ENCODE measurements at places on chromosomes 2 and 18.

DNA sequence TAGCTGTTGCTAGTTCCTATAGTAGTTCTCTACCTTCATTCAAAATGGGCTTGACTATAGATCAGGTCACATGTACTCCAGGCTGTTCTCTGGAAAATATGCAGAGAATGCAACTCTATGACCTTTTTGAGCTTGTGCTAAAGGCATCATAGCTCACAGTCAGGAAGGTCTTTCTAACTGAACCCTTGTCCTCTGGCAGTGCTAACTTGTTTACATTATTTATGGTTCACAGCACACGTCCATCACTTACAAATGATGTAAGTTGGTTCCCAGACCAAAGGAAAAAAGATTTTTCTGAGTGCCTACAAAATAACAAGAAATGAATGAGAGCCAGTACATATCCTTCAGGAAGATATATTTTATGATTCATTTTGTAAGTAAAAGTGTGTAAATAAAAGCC is 236.1 kb downstream of the GCA start:
- no peak for DNase-seq

DNA sequence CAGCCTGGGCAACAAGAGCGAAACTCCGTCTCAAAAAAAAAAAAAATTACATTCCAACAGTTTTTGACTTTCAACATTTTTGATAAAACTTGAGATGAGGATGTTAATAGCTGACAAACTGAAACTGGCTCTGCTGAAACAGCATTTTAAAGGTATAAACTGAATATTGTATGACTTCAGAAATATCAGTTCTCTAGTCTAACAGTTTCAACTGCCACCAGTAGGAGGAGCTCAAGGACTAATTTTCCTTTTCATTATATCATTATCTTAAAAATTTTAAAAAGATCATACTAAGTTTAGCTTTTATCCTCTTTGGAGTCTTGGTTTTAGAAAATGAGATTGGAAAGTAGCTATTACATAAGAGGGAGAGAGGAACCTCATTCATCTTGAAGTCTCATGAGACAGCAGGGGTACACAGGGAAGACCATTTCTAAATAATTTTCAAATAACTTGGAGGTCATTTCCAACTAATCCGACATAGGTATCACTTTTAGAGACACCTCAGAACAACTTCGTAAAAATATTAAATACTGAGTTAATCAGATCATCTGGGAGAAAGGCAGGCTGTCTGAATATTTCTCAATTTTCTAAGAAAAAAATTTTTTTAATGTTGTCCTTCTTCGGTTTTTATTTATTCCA is 37.6 kb upstream of the MCM6 start:
- DNase-seq: no peak

GRCh38 chr2:79041032-79041448 is 15.5 kb downstream of the REG3G start:
- DNase-seq: no peak

- DNase-seq: no peak
Observed at GRCh38 chr18:8106603-8107002, 502.6 kb upstream of the RAB12 start.

GRCh38 chr2:16713011-16713423 is 47.4 kb upstream of the CYRIA start:
- DNase-seq: no peak

- DNase-seq: no peak
Observed at GRCh38 chr2:201138401-201138970, 22.5 kb downstream of the CFLAR start.

DNA sequence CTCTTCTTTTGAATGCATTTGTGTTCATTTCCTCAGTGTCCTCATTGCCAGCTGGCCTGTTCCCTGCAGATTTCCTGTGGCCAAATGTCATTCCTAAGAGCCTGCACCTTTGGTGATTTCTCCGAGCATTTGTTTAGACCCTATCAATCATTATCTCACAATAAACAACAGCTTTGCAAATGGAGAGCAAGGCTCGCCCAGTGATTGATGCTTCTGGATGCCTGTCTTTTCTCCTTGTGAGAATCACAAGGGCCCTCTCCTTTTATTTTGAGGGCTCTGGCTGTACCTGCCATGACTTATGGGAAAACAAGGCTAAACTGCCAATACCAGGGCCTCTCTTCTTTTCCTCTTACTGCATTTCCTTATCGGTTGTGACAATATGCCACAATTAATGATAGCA is 1454.4 kb upstream of the CELF4 start:
- no peak for DNase-seq

DNA sequence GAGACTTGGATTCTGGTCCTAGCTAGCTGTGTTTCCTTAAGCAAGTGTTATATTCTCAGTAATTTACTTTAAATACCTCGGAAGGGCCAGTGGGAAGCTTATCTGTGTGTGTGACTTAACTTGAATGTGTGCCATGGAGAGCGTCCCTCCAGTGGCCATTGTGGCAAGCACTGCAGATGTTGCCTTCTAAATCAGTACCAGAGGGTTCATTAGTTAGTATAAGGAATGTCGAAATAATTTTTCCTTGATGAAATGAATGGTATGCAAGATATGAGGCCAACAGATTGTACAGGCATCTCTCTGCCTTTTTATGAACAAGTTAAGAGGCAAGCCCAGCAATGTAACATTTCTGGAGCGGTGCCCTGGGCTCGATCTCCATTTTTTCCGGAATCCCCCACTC is 52.0 kb downstream of the FBXO36 start:
- no peak for DNase-seq

GRCh38 chr2:62966991-62967390 is 83.6 kb upstream of the OTX1 start:
- no peak for DNase-seq

- no peak for DNase-seq
Observed at GRCh38 chr2:112627060-112628040, 18.4 kb upstream of the SLC20A1 start.

- DNase-seq: no peak
Observed at GRCh38 chr2:38685116-38685735, 19.3 kb downstream of the GALM start.

Measured in NCI-H1417 treated with DMSO at 0.1 percent for 48 hours (cell line).